Osteocyte (in vitro differentiated cells): ENCODE measurements at places on chromosomes 4 and X. TPM values are rescaled to one million over a fixed set of nuclear protein-coding genes. Genes with fewer than 3 reads are reported as not detected.

DNA sequence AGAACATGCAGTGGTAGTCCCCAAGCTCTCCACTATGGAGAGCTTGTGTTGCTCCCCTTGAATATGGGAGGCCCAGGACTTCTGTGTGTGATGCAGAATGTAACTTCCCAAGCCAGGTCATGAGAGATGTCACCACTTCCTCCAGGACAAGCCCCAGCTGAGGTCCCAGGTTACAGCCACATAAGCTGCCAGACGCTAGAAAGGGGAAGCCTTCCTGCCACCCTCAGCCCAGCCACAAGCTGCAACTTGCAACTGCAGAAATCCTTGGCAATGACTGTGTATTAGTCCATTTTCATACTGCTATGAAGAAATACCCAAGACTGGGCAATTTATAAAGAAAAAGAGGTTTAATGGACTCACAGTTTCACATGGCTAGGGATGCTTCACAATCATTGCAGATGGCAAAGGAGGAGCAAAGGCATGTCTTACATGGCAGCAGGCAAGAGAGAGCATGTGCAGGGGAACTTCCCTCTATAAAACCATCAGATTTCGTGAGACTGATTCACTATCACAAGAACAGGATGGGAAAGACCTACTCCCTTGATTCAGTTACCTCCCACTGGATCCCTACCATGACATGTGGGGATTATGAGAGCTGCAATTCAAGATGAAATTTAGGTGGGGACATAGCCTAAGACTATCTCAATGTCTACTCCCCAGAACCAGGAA is 91.5 kb upstream of the DHX15 start:
- no peaks in the 10 kb centered on the region for H3K36me3 ChIP-seq
- no peak overlapping the region for H3K27ac ChIP-seq
- no peak for DNase-seq
- H3K4me1 ChIP-seq: no peaks in the 10 kb centered on the region
- no peak overlapping the region for H3K4me3 ChIP-seq
- H3K27me3 ChIP-seq: peaks cover 40% of the 10 kb centered on the region

- H3K36me3 ChIP-seq: peaks cover 33% of the 10 kb centered on the region
- no peaks in the 10 kb centered on the region for H3K27me3 ChIP-seq
Observed at GRCh38 chr4:169148885-169149284, 121.9 kb downstream of the SH3RF1 start.

GRCh38 chr4:89072921-89073320 is 15.9 kb upstream of the FAM13A start:
- H3K27ac ChIP-seq: no peak overlapping the region
- H3K4me1 ChIP-seq: no peaks in the 10 kb centered on the region
- no peak overlapping the region for H3K4me3 ChIP-seq
- peaks cover 15% of the 10 kb centered on the region for H3K27me3 ChIP-seq
- DNase-seq: no peak

GRCh38 chrX:100411802-100412715 is 2.0 kb upstream of the PCDH19 start:
- H3K27me3 ChIP-seq: peaks cover 40% of the 10 kb centered on the region
- H3K36me3 ChIP-seq: no peaks in the 10 kb centered on the region
- no peak overlapping the region for H3K4me3 ChIP-seq
- peaks cover 13% of the 10 kb centered on the region for H3K4me1 ChIP-seq
- no peak for DNase-seq
- no peak overlapping the region for H3K27ac ChIP-seq

BTK gene
- total RNA-seq: not detected in 2 replicates

DNA sequence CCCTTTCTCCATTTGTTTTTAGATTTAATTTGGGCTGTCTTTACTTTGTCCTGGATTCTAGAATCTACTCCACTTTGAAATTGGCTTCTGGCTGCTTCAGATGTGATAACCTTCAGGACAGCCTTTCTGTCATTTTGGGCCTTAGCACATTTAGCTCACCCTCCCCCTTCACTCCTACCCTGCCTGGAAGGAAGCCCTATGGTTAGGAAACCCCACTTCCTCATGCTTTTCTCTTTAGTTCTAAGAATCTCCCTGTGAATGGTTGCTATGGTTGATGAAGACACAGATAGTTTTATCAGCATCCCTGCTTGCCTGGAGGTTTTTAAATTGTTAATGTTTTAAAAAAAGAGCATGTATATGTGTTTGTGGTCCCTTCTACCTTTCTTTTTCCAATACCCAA is 100.7 kb upstream of the PTPN13 start:
- H3K27me3 ChIP-seq: no peaks in the 10 kb centered on the region
- H3K4me3 ChIP-seq: no peak overlapping the region

DNA sequence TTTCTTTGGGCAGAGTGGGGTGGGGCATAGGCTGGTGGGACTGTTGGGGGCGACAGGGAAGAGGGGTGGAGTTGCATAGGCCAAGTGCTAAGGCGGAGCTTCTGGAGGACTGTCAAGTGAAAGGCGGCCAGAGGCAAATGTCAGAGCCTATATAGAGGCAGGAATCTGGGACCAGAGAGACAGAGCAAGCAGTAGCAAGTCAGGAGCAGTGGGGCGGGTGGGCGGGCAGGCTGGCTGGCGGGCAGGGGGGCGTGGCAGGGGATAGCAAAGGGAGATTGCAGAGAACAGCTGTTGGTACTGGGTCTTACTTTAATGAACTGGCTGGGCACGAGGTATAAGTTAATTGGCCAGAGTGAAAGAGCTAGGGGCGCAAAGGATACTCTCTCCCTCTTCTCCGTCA is 89.8 kb downstream of the RTL9 start:
- H3K4me3 ChIP-seq: no peak overlapping the region
- peaks cover 42% of the 10 kb centered on the region for H3K27me3 ChIP-seq

SPRY1 gene
- 51.0 and 51.7 TPM in 2 replicates for total RNA-seq
